A172 (cell line): ENCODE measurements at places on chromosomes 16 and 17.

DNA sequence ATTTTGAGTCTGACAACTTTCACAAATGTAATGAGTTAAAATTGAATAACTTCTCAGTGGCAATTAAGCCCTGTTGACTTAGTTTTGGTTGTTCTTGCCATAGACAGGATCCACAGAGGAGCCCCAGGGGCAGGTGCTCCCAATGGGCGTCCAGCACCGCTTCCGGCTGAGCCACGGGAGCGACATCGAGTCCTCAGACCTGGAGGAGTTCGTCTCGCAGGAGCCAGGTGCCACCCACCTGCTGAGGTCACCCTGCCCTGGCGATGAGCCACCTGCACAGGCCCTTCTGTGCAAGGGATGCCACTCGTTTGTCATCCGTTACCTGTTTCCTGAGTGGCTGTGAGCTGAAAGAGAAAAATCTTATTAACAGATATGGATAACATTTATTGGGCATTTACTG is 10.7 kb downstream of the CCDC40 start:
- no peak for DNase-seq

GRCh38 chr17:31073411-31073810 is 21.4 kb upstream of the NF1 start:
- DNase-seq: no peak

- DNase-seq: no peak
Observed at GRCh38 chr17:56914581-56915273, 878 bp upstream of the TRIM25 start.

- no peak for DNase-seq
Observed at GRCh38 chr17:32487473-32488176, 832 bp downstream of the CDK5R1 start.

GRCh38 chr17:49218941-49219913 is 8.7 kb downstream of the ABI3 start:
- no peak for DNase-seq
